ENCODE measurements at places on chromosomes 13 and 19.
A peak's percentile ranks its signal among the peaks of the same experiment; 100 is the strongest.

- DNase-seq = no peak
Observed at GRCh38 chr13:112839356-112840105, 129.5 kb upstream of the MCF2L start.

DNA sequence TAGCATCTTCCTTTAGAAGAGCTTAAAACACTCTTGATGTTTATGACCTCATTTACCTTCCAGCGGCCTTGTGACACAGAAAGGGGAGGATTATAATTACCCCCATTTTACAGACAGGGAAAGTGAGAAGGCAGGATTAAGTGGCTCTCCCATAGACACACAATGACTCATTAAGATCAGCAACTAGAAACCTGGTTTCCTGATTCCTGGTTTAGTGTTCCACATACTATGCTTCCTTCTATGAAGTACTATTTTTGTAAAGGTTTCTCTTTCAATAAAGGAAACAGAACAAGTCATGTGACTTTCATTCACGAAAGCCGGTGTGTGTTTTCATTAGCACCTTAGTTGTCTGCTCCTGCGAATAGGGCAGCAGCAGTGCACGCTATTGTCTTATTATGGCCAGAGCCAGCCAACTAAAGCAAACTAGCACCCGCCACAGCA is 8.3 kb downstream of the IRS2 start:
- no peak for DNase-seq

GRCh38 chr13:98751861-98752466 is 508 bp downstream of the SLC15A1 start:
- DNase-seq = no peak

- DNase-seq = no peak
Observed at GRCh38 chr19:52007451-52007805, 583 bp downstream of the ZNF615 start.

DNA sequence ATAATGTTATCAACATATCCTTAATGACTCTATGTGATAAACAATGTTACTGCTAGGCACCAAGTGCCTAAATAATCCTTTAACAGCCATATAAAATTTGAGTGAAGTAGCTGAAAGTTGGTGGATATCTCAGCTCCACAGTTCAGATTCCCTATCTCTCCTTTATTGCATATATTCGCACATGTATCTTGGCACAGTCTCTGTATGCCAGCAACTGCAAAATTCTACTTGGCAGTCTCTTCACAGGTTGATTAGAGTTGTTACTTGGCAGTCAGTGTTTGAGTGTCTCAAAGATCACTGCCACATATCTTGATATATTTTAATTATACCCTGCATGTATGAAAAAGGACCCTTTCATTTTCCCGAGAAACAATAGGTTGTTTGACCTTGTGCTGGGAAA is 879.3 kb downstream of the OLFM4 start:
- no peak for DNase-seq

DNA sequence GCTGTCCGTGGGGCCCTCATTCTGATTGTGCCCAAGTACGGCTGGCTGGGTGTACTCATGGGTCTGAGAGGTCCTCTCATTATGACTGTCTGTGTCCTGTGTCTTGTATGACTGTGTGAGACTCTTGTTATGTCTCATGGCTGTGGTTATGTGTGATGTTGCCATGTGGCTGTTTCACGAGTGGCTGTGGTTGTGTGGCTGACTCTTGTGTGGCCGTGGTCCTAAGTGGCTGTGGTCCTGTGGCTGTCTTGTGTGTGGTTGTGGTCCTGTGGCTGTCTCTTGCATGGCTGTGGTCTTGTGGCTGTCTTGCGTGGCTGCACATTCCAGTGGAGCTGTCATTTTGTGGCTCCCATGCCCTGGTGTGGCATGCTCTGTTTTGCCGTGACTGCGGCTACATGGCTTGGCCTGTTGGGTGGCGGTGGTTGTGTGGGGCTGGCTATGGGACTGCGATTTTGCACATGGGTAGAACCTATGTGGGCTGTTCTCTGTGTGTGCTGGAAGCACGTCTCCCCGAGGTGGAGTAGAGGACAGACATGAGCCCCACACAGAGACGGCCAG is 2.5 kb downstream of the LYL1 start:
- peak; percentile 73 for DNase-seq

DNA sequence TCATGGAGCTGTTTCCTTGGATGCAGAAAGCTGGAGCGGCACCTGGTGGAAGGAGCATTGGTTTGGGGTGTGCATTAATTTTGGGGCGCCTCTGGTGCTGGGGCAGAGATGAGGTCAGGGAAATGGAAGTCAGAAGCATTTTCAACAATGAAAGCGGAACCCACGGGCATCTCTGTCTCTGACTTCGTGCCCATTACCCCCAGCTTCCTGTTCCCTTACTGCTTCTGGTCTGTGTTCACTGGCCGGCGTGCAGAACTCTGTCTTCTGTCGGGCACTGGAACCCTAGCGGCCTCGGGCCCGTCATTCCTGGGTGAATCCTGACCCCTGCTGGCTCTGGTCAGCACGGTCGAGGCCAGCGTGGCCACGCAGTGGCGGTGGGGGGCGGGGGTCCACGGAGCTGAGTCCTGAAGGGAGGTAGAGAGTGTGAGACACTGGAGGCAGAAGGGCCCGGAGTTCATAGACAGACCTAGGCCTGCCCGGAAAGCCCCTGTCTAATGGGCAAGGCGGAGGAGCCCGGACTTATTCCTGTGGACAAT is 7.9 kb upstream of the LINGO3 start:
- no peak for DNase-seq

DNA sequence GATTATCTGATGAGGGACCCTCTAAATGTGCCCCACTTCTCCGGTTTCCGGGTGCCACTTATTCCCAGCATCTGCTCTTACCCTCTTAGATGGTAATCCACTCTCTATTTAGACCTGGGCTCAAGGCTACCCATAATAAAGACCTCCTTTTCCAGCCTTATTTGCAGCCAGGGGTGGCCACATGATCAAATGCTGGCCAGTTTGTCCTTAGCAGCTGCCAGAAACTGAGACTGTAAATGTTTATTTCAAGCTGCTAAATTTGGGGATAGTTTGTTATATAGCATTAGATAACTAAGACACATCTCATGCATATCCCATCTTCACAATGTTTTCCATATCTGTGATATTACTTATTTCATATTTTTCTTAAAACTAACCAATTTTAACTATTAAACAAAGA is 10.1 kb downstream of the THAP8 start:
- DNase-seq = no peak

- DNase-seq = no peak
Observed at GRCh38 chr19:12694641-12695040, 1.8 kb downstream of the FBXW9 start.

DNA sequence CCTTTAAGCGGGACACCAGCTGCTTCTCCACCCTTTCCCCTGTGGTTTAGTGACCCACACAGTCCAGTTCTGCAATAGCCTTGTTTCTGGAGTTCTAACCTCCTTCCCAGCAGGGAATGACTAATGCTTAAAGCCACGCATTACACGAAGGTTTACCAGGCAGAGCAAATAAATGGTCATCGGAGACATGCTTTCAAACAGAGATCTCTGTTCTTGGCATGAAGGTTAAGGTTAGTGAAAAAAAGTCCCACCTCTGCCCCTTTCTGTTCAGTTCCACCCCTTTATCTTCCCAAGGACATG is 25.3 kb upstream of the MEDAG start:
- no peak for DNase-seq

DNA sequence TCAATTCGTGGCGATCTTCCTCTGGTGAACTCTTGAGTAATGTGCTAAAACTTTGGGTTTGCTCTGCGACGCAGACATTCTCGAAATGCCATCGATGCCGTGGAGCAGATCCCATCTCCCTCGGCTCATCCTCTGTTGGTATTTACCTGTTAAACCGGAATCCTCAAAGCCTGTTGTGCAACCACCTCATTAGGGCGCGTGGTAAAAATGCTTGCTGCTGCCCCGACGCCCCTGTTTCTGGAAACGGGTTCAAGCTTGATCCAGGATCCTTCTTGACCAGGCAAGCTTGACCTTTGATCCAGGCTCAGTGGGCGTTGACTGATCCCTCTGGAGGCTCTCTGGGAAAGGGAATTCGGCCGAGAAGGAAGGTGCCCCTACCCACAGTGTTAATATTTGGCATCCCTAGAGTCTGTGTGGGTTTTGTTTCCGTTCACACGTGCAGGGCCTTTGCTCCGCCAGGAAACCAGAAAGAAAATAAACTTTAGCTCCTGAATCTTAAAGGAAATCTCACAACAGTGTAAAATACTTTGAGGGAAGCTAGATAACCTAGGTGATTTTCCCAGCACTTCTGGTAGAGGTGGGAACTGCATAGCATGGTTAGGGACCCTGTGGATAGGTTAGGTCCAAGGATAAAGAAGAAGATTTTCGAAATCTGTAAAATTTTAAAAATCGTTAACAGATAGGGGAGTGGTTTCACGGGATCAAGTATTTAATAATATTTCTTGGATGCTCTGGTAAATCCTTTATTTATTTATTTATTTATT is 1.1 kb downstream of the LSM14A start:
- peak; percentile 33 for DNase-seq

GRCh38 chr13:45787346-45787745 is 64.2 kb downstream of the SIAH3 start:
- DNase-seq = no peak
